ENCODE measurements at places on chromosomes 5 and 9.

GRCh38 chr5:2752059-2752820 lies 763 bp upstream of the IRX2 start:
- no peak for DNase-seq

DNA sequence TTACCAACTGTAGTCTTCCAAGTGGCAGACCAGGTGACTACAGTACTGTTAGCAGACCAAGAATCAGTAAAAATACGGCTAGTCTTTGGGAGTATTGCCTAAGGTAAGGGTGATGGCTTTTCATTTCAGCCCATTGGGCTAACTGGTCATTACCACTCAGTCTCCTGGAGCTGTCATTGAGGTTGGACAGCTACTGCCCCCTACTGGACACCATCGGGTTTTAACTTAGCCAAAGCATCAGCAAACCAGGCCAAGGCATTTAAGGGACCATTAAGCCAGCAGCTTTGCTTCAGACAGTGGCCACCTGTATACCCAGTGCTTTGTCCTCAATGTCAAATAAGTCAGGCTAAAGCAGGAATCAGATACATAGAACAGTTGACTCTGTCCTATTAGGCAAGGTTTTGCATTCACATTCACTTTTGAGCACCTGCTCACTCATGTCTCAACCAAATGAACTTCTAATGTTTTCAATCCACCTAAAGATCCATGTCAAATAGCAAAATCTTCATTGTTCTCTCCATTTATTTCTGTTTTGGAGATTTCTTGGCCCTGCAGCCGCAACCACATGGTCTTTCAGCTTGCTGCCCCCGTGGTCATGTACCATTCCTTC lies 117.2 kb downstream of the INVS start:
- peak; percentile 44 for DNase-seq

GRCh38 chr9:4555236-4555635 lies 65.0 kb downstream of the SLC1A1 start:
- no peak for DNase-seq

DNA sequence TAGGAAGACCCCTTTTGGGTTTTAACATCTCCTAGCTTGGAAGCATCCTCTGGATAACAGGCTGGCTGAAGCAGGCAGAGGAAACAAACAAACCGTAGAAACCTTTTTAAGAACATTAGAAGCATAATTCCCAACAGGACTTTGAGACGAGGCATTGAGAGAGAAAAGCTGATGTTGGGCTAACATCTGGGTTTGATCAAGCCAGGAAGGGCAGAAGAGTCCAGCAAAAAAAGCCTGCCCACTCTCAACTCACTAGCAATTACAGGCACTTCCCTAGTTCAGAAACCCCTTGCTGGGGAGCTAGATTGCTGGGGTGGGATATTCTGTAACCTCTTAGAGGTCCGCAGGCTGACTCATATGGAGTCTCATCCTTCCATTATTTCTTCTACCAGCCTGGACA lies 75.4 kb upstream of the CTNNA1 start:
- DNase-seq = no peak

GRCh38 chr9:13744261-13744901 lies 464.9 kb upstream of the MPDZ start:
- no peak for DNase-seq
